ENCODE measurements at places on chromosomes 11 and 22.
A peak's percentile ranks its signal among the peaks of the same experiment; 100 is the strongest.

DNA sequence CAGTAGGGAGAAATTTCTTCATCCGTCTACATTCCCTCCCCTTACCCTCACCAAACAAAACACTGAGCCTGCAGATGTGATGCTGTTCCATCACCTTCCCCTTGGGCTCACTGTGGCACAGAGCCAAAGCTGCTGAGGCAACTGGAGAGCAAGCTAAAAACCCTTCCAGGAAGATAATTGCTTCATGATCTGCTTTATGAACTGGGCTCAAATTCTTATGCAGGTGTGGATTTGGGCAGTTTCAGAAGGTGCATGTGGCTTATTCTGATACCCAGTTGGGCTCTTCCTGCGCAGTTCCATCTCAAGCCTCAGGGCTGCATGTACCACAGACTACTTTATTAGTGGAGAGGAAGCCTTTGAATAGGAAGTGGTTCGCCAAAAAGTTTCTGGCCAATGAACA, 58.3 kb downstream of the AAMDC start:
- no peak overlapping the region for H3K4me3 ChIP-seq
- no peak for DNase-seq
- peaks cover 1% of the 10 kb centered on the region for H3K36me3 ChIP-seq
- H3K27me3 ChIP-seq: no peaks in the 10 kb centered on the region

DNA sequence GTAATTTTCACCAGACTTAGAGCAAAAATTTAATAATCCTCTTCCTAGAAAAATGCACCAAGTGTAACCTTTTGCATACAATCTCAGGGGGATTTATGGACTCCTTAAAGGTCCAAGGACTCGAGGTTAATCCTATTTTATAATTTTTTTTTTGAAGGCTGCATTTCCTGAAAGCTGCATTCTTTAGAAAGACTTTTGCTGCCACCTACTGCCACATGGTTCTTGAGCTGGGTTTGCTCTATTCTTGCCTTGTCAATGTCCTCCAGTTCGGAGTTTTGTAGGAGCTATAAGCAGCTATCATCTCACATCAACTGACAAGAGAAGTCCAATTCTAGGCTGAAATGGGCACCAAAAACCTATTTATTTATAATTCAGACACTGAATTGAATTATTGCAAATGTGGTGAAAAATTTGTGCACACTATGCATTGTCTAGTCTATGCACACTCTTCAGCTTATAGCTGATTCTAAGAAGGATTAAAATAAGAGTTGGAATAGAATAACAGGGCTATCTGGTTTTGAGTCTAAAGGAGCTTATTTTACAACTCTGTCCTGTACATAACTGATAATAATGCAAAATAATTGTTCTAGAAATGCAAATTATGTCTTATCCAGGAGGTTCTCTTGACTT, 31.3 kb downstream of the TRAF6 start:
- DNase-seq: peak; percentile 9
- no peaks in the 10 kb centered on the region for H3K27me3 ChIP-seq
- H3K27ac ChIP-seq: no peak overlapping the region
- H3K36me3 ChIP-seq: peaks cover 2% of the 10 kb centered on the region
- H3K4me3 ChIP-seq: no peak overlapping the region

DNA sequence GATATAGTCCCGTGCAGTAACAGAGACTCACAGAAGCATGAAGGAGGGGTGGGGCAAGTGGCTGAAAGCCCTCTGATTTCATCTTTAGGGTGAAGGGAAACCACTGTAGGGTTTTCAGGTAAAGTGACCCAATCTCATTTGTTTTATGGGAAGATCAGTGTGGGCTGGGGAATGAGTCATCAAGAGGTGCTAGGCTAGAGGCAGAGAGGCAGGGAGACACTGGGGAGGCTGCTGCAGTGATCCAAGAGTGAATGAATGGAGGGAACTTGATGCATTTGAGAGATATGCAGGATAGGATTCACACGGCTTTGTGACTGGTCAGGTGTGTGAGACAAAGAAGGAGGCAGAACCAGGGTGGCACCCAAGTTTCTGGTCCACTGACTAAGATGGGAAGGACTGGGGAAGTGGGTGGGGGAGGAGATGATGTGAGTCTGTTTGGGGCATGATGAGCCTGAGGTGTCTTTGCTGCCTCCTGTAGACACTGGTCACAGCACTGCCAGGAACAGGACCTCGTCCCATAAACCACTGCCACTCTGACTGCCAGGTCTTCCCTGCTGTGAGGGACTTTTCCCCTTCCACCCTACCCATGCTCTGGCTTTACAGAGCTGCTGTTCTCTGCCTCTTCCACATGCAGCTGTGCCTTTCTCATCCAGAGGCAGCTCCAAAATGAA, 239.0 kb downstream of the TENM4 start:
- DNase-seq: no peak
- no peak overlapping the region for H3K27ac ChIP-seq
- no peaks in the 10 kb centered on the region for H3K4me1 ChIP-seq
- H3K27me3 ChIP-seq: peaks cover 5% of the 10 kb centered on the region
- no peak overlapping the region for H3K4me3 ChIP-seq

DNA sequence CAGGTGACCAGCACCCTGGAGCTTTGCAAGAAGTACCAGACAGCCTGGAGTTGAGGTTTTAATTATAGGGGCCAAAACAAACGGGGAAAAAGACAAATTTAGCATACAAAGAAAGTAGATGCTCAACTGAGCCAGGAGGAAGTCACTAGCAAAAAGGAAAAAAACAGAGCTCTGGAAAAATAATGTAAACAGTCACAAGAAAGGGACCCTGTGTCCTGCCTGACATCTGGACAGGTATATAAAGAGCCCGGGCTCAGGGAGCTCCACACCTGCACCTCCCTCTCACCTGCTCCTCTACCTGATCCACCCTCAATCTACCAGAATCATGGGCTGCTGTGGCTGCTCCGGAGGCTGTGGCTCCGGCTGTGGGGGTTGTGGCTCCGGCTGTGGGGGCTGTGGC, at the start of gene KRTAP5-10:
Gene KRTAP5-10 (plus strand): TSS at position 301 of the 400 bp plus-strand sequence. CDS start 25 bp downstream, at position 326.
- peaks cover 50% of the 10 kb centered on the region for H3K27me3 ChIP-seq
- H3K27ac ChIP-seq: no peak within 1 kb of the TSS
- no peak within 1 kb of the TSS for H3K4me3 ChIP-seq
- DNase-seq: no peak

DNA sequence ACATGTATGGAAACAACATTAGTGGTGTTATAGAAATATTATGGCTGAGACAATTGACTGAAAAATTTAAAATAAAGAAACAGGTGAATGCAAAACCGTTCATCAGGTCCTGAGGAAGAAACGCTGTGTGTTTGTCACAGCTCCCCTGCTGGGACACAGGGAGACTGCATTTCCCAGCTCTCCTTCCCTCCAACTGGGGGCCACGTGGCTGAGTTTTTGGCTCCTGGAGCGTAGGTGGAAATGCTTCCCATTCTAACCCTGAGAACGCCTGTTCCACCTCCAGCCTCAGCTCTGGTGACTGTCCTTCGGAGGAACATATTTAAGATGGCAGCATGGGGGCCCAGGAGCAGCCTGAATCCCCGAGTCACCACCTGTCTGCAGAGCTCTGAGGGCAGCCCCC, 398.6 kb downstream of the BRD1 start:
- H3K27me3 ChIP-seq: no peaks in the 10 kb centered on the region
- H3K4me1 ChIP-seq: no peaks in the 10 kb centered on the region
- H3K36me3 ChIP-seq: no peaks in the 10 kb centered on the region
- no peak for DNase-seq
- H3K4me3 ChIP-seq: no peak overlapping the region
- H3K27ac ChIP-seq: no peak overlapping the region

Measured in activated T-cell treated with anti-CD3 and anti-CD28 coated beads, Interleukin-2, amount 50 U/mL, for 72 hours (primary cell).